Osteocyte (in vitro differentiated cells): ENCODE measurements at places on chromosomes 4 and X.

DNA sequence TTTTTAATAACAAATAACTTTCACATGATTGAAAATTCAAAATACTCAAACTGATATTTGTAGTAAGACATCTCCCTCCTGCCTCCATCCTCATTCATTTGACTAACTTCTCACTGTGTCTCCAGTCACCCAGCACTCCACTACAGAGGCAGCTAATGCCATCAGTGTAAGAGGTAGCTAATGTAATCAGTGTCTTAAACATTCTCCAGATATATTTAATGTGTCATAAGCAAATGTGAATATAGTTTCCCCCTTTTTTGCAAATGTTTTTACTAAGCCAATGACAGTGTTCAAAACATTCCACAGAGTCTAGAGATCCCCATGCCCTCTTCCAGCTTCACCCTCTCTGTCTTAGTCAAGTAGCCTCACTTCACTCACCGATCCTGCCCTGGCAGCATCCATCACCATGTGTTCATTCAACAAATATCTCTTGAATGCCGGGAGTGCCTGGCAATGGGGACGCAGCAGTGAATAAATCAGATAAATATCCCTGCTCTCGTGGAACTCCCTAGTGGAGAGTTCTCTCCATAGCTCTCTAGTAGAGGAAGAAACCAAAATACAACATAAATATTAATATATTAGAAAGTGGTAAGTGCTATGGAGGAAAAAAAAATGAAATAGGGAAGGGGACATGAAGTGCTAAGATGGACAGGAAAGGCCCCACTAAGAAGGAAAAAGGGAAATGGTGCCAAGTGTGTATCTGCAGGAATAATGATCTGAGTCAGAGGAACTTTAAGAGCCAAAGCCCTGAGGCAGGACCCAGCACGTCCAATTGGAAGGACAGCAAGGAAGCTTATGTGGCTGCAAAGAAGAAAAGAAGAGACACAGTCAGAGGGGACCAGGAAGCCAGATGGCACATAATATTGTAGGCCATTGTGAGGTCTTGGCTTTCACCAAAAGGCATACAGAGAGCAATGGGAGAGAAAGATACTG lies 18.7 kb downstream of the SCFD2 start:
- DNase-seq: no peak

- no peak for DNase-seq
Measured at GRCh38 chr4:85522277-85522676, 47.3 kb downstream of the ARHGAP24 start.

DNA sequence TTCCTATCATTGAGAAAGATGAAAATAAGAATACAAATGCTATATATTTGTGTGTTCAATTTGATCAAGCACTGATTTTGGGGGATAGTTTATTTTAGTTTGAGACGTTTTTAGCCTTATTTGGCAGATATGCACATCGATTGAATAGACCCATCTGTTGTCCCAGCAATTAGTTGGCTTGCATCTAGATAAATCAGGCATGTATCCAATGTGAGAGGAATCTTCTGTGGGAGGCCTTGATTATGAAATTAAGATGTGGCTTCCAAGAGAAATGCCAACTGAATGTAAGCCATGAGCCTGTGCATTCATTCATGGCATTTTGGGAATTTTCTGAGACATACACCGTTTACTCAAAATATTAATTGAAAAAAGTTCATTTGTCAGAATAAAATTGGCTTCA lies 623.1 kb downstream of the TECRL start:
- DNase-seq: no peak

DNA sequence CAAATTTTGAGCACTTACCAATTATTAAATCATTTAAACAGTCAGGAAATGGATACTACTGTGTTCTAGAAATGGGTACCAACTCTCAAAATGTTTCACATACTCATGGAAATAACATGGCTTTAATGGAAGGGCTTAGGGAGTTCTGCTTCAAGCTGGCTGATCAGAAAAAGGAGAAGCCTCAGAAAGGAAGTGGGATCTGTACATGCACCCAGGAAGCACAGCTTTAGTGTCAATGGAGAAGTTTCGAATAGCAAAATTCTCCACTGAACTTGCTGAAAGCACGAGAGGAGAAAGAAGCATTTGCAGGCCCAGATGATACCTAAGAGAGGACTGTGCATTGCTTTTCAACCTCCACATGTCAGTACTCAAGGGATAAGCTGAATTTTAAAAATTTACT lies 11.1 kb upstream of the HS3ST1 start:
- no peak for DNase-seq

GRCh38 chrX:113675278-113675677 lies 834.6 kb upstream of the AMOT start:
- no peak for DNase-seq

- DNase-seq: no peak
Measured at GRCh38 chr4:139525414-139525813, 30.6 kb downstream of the SETD7 start.

GRCh38 chrX:18537524-18537923 lies 112.1 kb downstream of the CDKL5 start:
- DNase-seq: no peak

- DNase-seq: no peak
Measured at GRCh38 chr4:88791274-88791673, 93.6 kb upstream of the NAP1L5 start.

GRCh38 chrX:3263681-3264126 lies 82.7 kb downstream of the MXRA5 start:
- DNase-seq: no peak

- DNase-seq: no peak
Measured at GRCh38 chrX:84044051-84044450, 143.9 kb downstream of the RPS6KA6 start.

- DNase-seq: no peak
Measured at GRCh38 chr4:183543435-183543834, 38.6 kb downstream of the ING2 start.

- DNase-seq: no peak
Measured at GRCh38 chr4:174521800-174522182, 497 bp downstream of the HPGD start.
